NCI-H1092 (cell line): ENCODE measurements at places on chromosomes 13 and 19.
A peak's percentile ranks its signal among the peaks of the same experiment; 100 is the strongest.

- DNase-seq = no peak
Measured at GRCh38 chr19:4097501-4097900, 26.4 kb downstream of the MAP2K2 start.

DNA sequence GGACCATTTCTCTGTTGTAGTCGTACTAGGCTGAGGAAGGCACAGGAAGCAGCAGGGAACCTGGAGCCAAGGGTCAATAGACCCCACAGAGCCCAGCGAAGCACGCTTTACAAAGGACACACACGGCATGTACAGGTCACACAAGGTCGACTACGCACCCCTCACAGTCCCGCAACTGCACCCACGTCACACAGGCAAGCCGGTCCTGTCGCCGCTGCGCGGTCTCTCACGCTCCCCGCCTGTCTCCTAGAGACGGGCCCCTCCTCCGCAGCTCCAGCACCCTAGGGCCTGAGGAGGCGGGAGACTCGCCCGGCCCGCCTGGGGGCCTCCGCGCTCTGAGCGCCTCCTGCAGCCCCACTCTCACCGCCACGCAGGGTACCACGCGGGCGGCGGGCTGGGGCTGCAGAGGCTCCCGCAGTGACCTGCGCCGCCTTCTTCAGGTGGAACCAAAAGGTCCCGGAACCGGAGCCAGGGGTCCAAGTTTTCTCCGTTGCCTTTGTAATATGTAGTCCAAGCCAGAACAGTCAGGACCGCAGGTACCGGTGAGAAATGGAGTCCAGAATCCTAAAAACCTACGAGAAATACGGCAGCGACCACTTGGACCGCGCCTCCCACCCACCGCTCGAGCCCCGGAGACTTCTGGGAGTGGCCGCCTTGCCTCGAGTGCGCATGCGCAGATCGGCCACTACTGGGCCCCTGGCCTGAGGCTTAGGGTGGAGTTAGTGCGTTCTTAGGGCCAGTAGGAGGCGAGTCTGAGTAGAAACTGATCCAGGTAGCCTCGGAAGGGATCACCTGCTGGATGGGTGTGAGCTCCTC lies at the start of gene ZNF607:
ZNF607 (minus strand) TSS at position 651 of the 816 bp plus-strand sequence. CDS start 8,143 bp downstream, outside the sequence.
- peak; percentile 85 for DNase-seq

DNA sequence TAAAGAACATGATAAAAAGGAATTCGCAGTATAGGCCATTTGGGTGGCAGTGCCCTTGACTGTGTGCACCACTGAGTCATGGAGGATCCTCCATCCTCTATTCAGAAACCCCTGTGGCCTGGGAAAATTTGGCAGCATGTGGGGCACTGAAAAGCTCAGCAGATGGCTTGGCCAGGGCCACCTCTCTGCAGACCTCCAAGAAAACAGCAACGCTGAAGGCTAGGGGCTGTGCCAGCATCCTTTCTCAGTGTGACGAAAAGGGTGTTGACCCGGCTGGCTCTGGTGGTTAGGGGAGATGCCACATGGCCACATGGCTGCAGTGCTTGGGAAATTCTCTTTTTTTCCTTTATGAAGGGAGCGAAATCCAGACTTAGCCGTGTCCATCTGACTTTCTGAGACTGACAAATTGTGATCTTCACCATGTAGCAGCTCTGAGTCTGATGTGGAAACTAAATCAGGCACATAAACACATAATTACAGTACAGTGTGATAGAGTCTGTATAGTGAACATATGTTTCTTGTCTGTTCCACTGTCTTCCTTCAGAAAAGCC lies 178.0 kb downstream of the KCTD12 start:
- no peak for DNase-seq

DNA sequence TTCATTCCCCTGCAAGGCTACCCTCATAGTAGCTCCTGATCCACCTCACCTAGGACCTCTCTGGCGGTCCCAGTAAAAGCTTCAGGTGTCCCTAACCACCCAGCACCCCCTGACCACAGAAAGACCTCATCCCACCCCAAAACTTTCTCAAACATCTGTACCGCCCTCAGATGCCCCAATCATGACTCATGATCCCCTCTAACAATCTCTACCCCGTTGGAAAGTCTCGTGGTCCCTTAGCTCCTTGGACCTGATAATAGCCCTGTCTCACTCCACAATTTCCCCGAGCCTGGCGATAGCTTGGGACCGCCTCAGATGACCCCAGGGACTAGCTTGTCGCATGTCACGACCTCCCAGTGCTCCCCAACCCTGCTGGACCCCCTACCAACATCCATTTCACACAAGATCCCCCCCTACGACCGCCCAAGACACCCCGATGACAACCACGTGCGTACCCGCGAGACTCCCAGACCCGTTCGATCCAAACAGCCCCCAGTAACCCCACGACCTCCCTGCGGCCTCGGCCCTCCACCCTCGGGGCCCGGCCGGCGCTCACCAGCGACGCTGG lies 450 bp downstream of the NDUFA11 start:
- no peak for DNase-seq

- no peak for DNase-seq
Measured at GRCh38 chr19:6376512-6377190, 918 bp upstream of the PSPN start.

DNA sequence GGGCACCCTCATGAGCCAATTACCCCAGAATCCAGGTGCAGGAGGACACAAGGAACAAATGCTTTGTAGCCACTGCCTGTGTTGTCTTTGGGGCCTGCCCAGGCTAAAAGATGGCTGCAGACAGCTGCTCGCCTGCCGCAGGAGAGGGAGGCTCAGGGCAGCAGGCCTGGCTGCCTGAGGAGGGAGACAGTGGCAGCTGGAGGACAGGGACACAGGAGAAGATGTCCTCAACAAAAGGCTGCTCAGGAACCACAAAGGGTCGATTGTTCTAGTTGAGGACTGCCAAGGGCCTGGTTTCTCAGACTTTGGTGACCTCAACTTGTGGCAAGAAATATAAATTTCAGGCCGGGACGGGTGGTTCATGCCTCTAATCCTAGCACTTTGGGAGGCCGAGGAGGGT lies 7.6 kb downstream of the SIRT2 start:
- no peak for DNase-seq

GRCh38 chr13:30334663-30335386 lies 27.5 kb upstream of the KATNAL1 start:
- DNase-seq = peak; percentile 44

DNA sequence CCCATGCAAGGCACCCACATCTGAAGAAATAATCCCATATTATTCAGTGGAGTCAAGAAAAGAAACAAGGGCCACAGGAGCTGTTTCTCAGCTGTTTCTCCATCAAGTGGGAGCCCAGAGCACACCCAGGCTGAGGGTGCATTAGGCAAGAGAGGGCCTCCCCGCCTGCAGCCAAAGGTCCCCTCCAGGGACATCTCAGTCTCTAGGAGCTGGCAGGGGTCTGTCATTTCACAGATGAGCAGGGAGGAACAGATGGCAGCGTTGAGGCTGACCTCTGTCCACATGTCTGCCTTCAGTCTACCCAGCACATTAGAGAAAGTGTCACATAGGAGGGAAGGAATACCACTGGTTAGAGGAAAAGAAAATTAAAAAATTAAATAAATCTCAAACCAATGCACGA lies 157.7 kb downstream of the ZNF536 start:
- no peak for DNase-seq

DNA sequence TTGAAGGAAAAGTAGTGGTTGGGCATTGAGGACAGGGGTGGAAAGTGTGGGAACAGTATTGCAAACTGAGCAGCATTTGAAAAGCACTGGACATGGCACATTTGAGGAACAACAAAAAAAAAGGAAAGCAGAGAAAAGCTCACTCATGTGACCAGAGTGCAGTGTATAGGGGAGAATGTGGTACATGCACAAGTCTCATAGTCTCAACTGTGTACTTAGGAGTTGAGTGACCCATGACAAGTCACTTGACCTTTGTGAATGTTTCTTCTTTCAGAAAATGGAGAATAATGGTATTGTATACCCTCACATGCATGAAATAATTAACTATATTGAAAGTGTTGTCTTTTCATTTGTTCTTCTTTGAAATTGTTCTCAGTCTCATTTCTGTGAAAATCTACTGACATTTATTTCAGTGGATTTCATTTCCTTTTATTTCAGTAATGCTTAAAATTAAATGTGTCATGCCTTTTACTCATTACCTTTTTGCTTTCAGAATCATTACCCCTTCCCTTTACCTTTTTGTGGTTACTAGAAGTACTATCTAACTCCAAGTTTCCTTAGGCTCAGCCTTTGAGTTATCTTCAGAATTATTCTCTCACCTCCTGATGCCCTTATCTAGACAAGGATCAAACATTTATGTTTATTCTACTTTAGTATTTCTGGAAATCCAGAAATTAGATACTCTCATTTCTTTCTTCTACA lies 79.1 kb upstream of the MLNR start:
- DNase-seq = no peak

DNA sequence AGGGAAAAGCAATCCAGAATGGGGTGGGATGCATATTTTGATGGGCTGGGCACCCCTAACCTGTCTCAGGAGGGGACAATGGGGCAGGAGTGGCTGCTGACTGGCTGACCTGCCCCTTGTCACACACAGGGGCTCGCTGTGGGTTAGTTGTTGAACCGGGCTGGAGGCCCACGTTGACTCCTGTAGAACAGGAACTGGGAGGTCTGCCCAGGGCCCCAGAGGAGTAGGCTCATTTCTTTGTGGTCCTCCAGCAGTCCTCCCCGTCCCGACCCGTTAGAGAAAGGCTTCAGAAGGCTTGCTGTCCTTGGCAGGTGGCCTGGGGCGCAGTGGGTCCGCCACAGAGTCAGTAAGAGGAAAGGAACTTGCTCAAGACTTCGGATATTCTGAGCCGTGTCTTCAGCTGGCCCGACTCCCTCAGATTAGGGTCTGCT lies 70.1 kb downstream of the COL4A1 start:
- DNase-seq = no peak

GRCh38 chr13:43764349-43764748 lies 22.4 kb downstream of the ENOX1 start:
- no peak for DNase-seq

- no peak for DNase-seq
Measured at GRCh38 chr13:112893207-112893569, 75.8 kb upstream of the MCF2L start.

DNA sequence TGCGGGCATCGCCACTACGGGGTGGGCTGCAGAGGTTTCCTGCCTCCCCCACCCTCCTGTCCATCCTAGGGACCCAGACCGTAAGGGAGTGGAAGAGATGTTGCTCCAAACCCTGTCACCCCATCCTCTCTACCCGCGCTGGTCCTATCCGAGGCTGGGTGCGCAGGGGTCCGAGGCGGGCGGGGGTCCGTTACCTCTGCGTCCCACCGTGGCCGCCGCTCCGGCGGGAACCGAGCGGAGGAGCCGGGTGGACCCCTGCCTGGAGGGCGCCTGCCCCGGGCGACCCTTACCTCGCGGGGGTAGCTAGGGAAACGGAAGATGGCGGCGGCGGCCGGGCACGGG lies at the start of gene DGKH:
DGKH (plus strand) TSS at position 307 of the 342 bp plus-strand sequence. CDS start 126 bp downstream, outside the sequence.
- no peak for DNase-seq

DNA sequence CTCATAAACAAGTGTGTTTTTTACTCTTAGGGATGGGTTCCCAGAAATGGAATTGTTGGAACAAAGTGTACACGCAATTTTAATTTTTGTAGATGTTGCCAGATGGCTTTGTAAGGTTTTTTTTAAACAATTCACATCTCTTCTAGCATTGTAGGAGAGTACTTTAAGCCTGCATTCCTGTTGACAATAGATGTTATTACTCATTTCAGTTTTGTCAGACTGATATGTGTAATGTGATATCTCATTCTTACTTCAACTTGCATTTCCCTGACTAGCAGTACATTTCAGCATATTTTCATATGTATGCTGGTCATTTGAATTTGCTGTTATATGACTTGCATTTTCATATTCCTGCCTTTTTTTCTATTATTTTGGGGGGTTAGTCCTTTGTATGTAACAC lies 186.6 kb upstream of the SLITRK6 start:
- no peak for DNase-seq

GRCh38 chr13:50549221-50549942 lies 294.1 kb downstream of the DLEU7 start:
- no peak for DNase-seq

GRCh38 chr13:70023516-70023915 lies 84.1 kb upstream of the ATXN8OS start:
- DNase-seq = no peak

GRCh38 chr13:46479283-46479682 lies 73.7 kb upstream of the LRCH1 start:
- no peak for DNase-seq

GRCh38 chr19:13118424-13119193 lies 545 bp downstream of the NACC1 start:
- DNase-seq = no peak

DNA sequence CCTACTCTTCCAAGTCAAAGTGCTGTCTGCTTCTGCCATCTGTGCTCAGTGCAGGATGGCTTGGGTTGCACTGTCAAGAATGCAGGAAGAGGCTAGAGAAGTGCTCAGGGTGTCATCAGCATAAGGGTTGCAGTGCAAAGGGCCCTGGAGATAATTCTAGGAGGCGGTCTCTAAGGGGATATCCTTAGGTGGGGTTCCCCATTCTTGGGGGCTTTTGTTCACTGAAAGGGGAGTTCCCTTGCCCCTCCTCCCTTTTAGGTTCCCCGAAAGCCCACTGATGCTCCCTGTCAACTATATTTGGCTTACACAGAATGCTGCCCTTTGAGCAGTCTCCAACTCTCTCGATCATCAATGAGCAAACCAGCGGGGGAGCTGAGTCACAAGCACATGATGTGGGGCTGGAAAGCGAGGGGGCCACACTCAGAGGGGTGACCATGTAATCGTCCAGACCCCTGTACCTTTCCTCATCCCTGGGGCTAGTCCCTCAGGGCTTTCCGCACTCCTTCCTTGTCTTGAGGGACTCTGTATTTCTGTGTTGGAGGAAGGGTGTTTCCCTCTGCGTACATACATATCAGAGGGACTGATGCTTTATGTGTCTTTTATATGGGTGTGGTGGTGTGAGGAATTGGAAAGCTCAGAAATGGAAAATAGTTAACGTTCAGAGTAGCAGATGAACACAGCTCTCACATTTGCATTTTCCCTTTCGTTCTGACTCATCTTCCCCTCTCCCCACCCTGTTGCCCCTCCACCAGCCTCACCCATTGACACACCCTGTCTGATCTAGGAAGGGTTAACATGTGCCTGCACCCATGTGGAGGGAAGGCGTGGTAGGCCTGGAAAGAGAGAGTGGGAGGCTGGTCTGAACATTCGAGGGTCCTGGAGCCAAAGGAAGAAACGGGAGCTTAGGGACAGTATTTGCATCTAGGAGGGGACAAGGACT lies 6.7 kb downstream of the ZBTB32 start:
- no peak for DNase-seq

DNA sequence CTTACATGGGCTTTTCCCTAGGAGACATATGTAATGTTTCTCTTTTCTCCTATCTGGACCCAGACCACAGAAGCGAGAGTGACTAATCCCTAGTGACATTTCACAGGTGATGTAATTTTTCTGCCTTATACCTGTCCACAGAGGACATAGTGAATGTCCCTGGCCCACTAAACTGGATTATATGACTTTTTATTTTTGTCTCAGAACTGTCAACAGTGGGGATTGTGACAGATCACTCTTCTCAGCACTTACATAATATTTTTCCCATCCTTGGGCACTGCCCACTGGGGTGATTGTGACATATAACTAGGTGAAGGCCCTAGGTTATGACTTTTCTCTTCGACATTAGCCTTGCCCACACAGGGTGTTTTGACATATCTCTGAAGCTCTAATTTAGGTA lies 7.9 kb upstream of the ZNF726 start:
- no peak for DNase-seq
